Caki2 (cell line): ENCODE measurements at places on chromosomes 5 and 9. TPM values are rescaled to one million over a fixed set of nuclear protein-coding genes. Genes with fewer than 3 reads are reported as not detected.

The CLIC3 gene
- not detected in 2 replicates for total RNA-seq

The OXCT1 gene
- total RNA-seq: 4.5 and 12.4 TPM in 2 replicates

The TOPORS gene
- total RNA-seq: 9.8 and 9.9 TPM in 2 replicates

DNA sequence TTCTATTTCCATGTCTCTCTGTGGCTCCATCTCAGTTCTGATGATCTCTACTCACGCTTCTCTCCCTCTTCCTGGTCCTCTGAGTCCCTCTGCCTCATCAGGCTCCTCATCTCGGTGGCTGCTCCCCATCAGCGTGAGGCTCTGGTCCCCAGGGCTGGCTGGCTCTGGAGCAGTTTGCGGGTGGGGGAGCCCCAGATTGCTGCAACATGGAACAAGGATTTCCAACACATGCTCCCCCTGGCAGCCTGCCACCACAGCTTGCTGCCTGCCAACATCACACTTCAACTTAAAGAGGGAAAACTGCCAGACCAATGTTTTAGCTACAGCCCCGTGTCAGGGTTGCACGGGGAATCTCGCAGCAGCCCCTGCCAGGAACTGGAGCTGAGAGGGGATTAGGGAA, 77.2 kb upstream of the NEK6 start:
- no peak for DNase-seq

- no peak for DNase-seq
Observed at GRCh38 chr5:94407023-94407422, 211.4 kb downstream of the KIAA0825 start.

- no peak for DNase-seq
Observed at GRCh38 chr9:107474124-107474523, 15.4 kb downstream of the KLF4 start.

GRCh38 chr5:73615085-73615484, 10.9 kb upstream of the ARHGEF28 start:
- no peak for DNase-seq
